Left renal pelvis (tissue), 4 donors: ENCODE measurements at places on chromosomes 13 and 19. TPM values are rescaled to one million over a fixed set of nuclear protein-coding genes. Genes with fewer than 3 reads are reported as not detected.
A peak's percentile ranks its signal among the peaks of the same experiment; 100 is the strongest.

Gene ZNF66
- 6.9 TPM for polyA plus RNA-seq

- DNase-seq = no peak
Measured at GRCh38 chr19:34432797-34433196, 4.6 kb downstream of the UBA2 start.

Gene WIZ
- polyA plus RNA-seq = 28.0 TPM

- no peak for DNase-seq
Measured at GRCh38 chr19:7830272-7830771, 304 bp downstream of the EVI5L start.

Gene EDDM13
- 1.7 TPM for polyA plus RNA-seq

DNA sequence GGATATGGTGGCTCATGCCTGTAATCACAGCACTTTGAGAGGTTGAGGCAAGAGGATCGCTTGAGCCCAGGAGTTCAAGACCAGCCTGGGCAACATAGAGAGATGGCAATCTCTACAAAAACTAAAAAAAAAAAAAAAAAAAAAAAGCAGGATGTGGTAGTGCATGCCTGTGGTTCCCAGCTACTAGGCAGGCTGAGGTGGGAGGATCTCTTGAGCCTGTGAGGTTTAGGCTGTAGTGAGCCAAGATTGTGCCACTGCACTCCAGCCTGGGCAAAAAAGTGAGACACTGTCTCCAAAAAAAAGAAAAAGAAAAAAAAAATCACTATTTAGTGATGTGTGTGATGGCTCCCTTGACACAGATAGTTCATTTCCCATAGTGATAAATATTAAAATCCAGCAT, 365.0 kb upstream of the NBEA start:
- DNase-seq = no peak

- DNase-seq = no peak
Measured at GRCh38 chr13:107252428-107252827, 684.5 kb upstream of the ARGLU1 start.

DNA sequence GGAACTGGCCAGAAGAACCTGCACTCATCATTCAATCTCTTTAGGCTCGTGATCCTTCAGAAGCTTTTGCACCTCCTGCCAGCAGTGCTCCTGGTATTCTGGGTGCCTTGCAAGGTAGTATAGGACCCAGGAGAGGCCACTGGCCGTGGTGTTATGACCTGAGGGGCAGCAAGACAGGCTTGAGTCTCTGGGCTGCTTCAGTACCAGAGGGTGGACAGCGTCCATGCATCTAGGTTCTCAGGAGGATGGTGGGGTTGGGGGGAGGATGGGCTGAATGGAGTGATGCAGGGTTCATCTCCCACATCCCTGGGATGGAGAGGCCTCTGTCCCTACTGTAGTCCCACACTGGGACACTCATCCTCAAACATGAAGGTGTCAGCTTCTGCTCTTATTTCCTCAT, 41.1 kb downstream of the OR10H4 start:
- DNase-seq = no peak

DNA sequence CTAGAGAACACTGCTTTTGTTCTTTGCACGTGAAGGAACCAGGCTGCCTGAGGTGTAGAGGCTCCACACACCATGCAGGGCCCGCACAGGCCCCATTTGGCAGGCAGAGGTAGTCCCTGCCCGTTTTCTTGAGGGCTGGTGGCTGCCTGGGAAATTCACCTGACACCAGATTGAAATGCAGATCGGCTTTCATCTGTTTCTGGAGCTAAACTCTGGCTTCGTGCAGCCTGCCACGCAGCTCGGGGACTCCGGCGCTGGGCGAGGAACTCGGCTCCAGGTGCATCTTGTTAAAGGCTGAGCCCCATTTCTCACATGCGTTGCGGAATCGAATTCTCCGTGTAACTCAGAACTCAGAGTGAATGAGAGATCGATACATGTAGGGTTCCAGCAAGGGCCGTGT, 37.7 kb downstream of the ATP11A start:
- no peak for DNase-seq

Gene SIX5
- polyA plus RNA-seq = 15.9 TPM

Gene ZNF470
- 5.7 TPM for polyA plus RNA-seq

Gene MEIS3
- polyA plus RNA-seq = 30.5 TPM

Gene GGACT
- polyA plus RNA-seq = 5.5 TPM

Gene DACT3
- 25.6 TPM for polyA plus RNA-seq

Gene ZNF780A
- 17.5 TPM for polyA plus RNA-seq

DNA sequence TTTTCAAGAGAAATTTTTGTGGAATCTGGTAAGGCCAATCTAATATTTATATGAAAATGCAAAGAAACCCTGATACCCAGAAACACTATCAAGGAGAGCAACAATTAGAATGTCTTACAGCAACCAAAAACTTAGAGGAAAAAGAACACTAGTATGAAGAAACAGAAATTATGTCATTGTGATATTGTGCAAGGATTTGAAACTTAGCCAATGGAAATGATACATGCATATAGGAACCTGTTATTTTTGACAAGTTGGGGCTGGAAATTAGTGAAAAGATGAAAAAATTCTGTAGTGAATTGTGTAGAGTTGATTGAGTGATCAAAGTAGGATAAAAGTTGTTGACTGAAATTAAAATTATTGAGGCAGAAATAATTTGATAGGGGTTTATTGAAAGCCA, 792.6 kb upstream of the SLITRK6 start:
- DNase-seq = no peak

Gene SIAH3
- polyA plus RNA-seq = 1.1 TPM

Gene CCDC70
- polyA plus RNA-seq = not detected

GRCh38 chr13:38415233-38415632, 65.6 kb downstream of the UFM1 start:
- DNase-seq = no peak

DNA sequence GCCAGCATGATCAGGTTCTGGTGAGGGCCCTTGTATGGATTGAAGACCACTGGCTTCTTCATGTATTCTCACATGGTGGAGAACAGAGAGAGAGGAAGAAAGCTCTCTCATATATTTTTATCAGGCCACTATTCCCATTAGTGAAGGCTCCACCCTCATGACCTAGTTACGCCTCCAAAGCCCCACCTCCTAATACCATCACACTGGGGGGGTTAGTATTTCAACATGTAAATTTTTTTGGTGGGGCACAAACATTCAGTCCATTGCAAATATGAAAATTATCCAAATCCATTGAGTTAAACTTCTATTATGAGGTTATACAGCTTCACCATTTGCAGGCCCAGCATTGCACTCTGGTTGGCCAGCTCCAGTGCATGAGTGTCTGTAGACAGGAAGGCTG, 33.2 kb upstream of the RBM26 start:
- no peak for DNase-seq

Gene ZNF724
- 5.9 TPM for polyA plus RNA-seq

Gene KRTDAP
- 0.50 TPM for polyA plus RNA-seq

Gene DCT
- polyA plus RNA-seq = 0.64 TPM

Gene ZNF415
- 25.7 TPM for polyA plus RNA-seq

Gene MBD3L1
- not detected for polyA plus RNA-seq

DNA sequence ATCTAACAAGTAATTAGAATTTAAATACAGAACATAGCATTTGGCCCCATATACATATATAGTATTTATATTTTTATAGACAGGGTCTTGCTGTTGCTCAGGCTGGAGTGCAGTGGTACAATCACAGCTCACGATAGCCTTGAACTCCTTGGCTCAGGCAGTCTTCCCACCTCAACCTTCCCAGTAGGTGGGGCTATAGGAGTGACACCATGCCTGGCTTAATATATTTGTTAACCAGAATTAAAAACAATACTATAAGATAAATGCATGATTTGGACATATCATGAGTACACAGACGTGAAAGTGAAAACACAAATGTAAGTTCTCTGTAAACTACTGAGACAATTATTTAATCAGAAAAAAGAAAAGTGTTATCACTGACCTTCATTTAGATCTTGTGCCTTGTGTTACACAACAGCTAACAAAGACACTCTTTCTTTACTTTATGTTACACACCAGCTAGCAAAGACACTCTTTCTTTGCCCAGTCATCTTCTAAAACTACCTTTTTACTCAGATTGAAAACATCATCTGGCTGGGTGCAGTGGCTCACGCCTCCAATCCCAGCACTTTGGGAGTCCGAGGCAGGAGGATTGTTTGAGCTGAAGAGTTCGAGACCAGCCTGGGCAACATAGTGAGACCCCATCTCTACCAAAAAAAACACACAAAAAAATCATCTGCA, 22.6 kb downstream of the CARS2 start:
- DNase-seq = no peak

GRCh38 chr13:33904431-33904830, 86.5 kb downstream of the RFC3 start:
- DNase-seq = no peak

Gene C1QTNF9B
- polyA plus RNA-seq = 0.72 TPM

DNA sequence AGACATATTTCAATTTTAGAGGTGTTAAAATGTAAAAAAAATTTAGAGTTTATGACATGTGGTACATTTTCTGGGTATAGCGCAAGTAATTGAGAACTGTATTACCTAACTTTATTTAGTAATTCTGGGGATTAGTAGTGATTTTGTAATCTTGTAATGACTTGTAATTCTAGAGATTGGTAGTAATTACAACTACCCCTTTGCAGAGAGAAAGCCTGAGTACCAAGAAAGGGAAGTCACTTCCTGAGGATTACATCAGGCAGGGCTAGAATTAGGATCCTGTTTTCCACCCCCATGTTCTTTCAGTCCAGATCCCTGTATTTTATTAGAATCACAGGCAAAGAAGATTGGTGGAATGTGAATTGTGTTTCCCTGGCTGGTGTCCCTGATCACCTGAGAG, 274.9 kb downstream of the KCNRG start:
- DNase-seq = no peak

Gene SUGP2
- 100 TPM for polyA plus RNA-seq

GRCh38 chr19:36258028-36258875, 43.3 kb downstream of the ZNF146 start:
- DNase-seq = no peak

- DNase-seq = no peak
Measured at GRCh38 chr19:49599378-49600295, 8.7 kb downstream of the PRR12 start.

- DNase-seq = peak; percentile 62
Measured at GRCh38 chr13:50801087-50801931, 42.2 kb downstream of the DLEU7 start.

- no peak for DNase-seq
Measured at GRCh38 chr13:41502673-41503072, 45.3 kb downstream of the RGCC start.

DNA sequence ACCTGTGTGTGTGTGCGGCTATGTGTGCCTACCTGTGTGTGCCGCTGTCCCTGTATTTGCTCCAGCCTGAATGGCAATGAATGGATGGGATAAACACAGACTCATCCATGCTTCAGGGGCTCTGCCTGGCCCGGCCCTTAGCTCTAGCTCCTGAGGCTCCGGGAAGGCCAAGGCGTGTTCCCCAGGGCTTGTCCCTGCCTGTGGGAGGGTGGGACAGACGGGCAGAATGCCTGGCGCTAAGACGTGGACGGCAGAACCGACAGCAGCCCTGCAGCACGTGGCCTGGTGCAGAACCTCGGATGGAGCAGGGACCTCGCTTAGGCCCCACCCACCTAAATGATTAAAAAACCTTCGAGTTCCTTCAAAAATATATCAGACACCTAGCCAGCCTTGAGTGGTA, 57.8 kb upstream of the C13orf46 start:
- DNase-seq = no peak

Gene URAD
- polyA plus RNA-seq = not detected

DNA sequence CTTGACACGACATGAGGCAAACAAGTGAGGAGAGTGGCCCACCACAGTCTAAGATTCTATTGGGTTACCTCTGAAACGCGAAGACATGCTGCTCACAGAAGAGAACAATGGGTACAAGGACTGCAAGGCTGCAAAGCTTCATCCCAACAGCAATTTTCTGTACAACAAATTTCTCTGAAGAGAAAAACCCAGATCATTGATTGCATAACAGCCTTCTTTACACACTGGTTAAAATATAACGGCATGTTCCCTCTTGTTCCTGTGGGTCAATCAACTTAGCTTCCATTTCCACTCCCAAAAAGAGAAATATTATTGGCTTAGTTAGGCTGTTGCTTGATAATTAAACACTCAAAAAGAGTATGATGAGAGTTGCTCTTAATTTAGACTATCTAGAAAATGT, at the start of gene CPB2:
CPB2 (minus strand) TSS at position 166 of the 400 bp plus-strand sequence; CDS start at position 142, 24 bp downstream.
- no peak for DNase-seq

- no peak for DNase-seq
Measured at GRCh38 chr13:97298816-97299215, 76.7 kb downstream of the MBNL2 start.

GRCh38 chr13:91426913-91427312, 28.5 kb downstream of the GPC5 start:
- no peak for DNase-seq

DNA sequence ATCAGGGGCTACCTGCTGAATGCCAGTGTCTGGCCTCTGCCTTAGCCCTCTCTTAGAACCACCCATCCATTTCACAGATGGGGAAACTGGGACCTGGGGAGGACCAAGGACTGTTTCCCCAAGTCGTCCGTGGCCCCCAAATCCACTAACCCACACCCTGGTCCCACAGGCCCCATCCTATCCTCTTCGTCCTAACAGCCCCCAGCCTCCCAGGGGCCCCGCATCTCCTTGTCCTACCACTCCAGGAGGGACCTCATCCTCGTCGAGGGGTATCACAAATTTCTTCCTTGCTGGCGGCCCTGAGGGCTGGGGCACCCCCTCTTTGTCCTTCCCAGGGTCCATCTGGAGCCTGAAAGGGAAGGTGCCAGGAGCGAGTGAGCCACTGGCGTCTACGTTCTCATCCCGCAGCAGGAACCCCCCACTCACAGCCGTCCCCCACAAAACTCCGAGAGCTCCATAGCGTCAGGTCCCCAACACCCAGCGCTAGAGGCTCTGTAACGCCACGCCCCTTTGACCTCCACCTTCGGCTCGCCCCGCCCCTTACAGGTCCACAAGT, 606 bp downstream of the ERCC1 start:
- no peak for DNase-seq

DNA sequence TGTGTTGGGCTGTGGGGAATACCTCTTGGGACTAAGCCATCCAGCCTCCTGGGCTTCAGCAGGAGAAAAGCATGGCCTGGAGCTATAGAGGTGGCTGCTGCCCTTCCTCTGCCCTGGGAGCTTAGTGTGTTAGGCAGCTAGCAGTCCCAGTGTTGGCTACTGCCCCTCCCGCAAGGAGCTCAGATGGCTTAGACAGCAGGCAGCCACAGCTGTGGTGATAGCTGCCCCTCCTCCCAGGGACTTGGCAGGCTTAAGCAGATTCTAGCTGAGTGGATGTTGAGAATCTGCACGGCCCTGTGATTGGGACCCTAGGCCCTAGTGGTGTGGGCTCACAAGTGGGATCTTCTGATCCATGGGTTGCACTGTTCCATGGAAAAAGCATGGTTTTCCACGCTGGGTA, 264.5 kb downstream of the TDRD3 start:
- DNase-seq = no peak

DNA sequence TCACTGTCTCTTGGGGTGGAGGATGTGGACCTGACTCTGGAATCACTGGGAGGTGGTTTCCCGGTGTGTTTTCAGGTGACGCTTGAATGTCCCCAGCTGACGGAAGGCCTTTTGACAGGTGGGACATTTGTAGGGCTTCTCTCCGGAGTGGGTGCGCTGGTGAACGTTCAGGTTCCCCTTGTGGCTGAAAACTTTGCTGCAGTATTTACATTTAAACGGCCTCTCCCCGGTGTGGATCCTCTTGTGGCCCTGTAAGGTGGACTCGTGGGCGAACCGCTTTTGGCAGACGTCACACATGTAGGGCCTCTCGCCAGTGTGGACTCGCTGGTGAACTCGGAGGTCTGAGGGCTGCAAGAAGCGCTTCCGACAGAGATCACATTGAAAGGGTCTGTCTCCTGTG, 7.8 kb downstream of the ZSCAN5B start:
- DNase-seq = no peak
